ENCODE measurements at places on chromosomes 5 and 9. TPM values are rescaled to one million over a fixed set of nuclear protein-coding genes. Genes with fewer than 3 reads are reported as not detected.

DNA sequence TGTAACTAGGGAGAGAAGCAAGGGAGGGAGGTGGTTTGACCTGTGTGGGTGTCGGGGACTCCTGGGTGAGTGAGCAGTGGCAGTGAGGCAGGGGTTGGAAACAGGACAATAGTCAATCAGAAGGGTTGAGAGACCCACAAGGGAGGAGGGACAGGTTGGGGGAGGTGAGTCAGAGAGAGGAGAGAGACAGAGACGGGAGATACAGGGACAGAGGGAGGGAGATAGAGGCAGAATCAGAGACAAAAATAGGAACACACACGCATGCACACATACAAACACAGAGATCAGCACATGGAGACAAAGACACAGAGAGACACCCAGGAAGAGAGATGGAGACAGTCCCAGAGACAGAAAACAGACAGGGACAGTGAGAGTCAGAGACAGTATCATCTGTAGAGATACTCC is 39.3 kb upstream of the PTGS1 start:
- DNase-seq, result no peak

GRCh38 chr9:96086936-96087571 is 211.6 kb downstream of the ERCC6L2 start:
- DNase-seq, result no peak

- no peak for DNase-seq
These were observed 56.6 kb downstream of the SLC28A3 start for GRCh38 chr9:84283946-84284345.

DNA sequence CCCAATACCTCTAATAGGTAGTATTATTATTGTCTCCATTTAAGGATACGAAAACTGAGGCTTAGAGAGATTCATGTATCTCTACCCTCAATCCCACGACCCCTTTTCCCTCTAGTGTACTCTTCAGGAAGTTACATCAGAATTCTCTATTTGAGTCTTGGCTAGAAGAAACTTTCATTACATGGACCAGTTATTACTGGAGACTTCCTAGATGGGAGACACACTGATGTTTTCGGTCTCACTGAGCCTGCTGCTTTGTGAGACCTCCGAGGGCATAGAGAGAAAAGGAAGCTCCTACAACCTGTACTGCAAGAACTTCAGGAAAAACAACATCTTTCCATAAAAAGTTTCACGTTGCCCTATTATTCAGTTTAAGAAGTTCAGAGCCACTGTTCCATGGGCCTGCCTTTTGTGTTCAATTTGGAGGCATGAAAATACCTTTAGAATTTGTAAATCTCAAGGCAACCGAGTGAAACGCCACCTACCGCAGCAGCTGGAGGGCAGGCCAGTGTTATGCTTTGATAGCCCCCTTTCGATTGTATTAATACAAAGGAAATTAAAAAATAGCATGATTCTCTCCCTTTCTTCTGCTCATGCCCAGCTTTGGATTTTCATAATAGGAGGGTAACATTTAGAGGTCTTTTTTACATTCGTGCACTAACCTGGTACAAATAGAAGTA is 223.3 kb downstream of the EBF1 start:
- peak; percentile 29 for DNase-seq

Gene F2R
- 99.4 TPM for total RNA-seq

- peak; percentile 15 for DNase-seq
These were observed 17.1 kb downstream of the RFX3 start for GRCh38 chr9:3508521-3509291.

Gene CD14
- total RNA-seq, result 3.2 TPM

Gene CD74
- total RNA-seq, result 4.8 TPM

Gene P4HA2
- 55.7 TPM for total RNA-seq

DNA sequence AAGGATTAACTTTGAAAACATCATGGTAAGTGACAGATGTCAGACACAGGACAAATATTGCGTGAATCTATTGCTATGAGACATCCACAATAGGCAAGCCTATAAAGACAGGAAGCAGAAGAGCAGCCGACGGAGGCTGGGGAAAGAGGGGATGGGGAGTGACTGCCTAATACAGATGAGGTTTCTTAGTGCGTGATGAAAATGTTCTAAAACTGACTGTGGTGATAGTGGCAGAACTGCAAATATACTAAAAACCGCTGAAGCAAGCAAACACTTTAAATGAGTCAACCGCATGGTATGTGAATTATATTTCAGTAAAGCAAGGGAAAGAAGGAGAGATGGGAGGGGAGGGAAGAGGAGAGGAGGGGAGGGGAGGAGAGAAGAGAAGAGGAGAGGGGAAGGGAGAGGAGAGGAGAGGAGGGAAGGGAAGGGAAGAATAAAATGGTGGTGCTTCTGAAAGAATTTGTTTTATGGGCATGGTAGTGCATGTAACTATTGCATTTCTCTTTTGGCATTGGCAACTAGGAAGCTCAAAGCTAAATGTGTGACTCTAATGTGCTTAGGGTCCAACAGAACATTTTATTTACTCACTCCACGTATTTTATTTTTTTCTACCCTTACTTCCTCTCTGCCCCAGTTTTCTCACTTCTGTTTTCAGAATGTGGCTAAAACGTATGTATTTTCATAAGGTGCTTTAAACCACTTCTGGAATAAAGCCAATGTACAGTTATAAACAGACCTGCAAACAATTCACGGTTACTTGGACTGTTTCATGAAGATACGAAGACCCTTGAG is 21.3 kb downstream of the AKNA start:
- no peak for DNase-seq

Gene SMIM33
- not detected for total RNA-seq

Gene RNF208
- 0.14 TPM for total RNA-seq

GRCh38 chr5:68147659-68148058 is 67.9 kb upstream of the PIK3R1 start:
- no peak for DNase-seq

Gene TYRP1
- 0.85 TPM for total RNA-seq

Gene ENG
- total RNA-seq, result 84.2 TPM

DNA sequence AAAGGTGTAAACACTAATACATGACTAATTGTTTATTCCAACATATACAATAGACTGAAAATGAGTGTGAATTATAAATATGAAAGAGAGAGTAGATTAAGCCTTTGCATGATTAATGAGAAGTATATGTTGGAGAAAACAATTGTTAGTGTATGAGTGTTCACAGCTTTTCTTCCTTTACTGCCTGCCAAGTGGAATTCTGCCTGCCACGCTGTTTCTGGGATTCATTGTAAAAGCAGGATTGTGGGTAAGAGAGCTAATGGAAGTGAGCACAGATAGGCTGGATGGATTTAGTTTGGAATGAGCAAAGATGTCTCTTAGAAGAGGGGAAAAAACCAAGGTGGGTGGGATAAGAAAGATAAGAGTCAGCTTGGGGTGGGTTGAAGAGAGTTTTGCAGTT is 129.6 kb upstream of the NMUR2 start:
- DNase-seq, result no peak

- peak; percentile 68 for DNase-seq
These were observed 9.6 kb downstream of the PFDN1 start for GRCh38 chr5:140293091-140293848.

GRCh38 chr9:119283078-119283794 is 86.0 kb downstream of the BRINP1 start:
- DNase-seq, result no peak

Gene PRRT1B
- not detected for total RNA-seq

Gene OLFML2A
- total RNA-seq, result 2.2 TPM

DNA sequence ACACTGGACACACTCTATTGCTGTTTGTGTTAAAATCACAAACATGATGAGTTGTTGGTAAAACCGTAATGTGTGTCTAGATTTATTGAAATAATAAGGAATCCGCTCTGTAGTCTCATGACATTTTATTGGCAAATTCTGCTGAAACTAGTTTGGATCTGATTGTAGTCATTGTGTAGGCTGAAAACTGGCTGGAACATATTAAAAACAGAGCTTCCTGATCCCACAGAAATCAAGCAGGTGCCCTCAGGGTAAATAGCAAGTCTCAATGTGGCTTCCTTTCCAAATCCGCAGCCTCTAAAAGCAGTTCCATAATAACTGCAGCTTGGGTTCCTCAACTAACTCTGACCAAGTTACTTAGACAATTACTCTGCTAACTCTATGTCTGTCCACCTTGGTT is 427.5 kb upstream of the KIF2A start:
- DNase-seq, result no peak

DNA sequence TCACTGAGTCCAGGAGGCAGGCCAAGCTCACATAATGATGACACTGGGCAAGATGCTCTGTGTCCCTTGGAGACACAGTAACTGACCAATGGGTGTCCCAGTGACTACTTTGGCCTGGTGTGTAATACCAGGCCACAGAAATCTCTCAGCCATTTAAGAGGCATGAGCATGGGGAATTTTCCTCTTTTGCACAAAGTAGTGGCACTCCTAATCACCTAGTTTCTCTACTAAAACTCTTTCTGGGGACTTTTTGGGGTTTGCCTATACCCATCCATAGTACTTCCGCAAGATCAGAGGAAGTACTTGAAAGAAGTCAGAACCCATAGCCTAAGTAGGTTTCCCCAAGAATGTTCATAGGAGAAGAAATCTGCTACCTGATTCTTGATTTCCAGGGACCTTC is 161.9 kb downstream of the ARSB start:
- no peak for DNase-seq

Gene KCNV2
- total RNA-seq, result not detected

- no peak for DNase-seq
These were observed 69.7 kb upstream of the ADCY2 start for GRCh38 chr5:7325975-7326913.

Gene PCDHB2
- total RNA-seq, result 0.88 TPM

Gene COL15A1
- 31.5 TPM for total RNA-seq

Gene GPR21
- 0.68 TPM for total RNA-seq

GRCh38 chr5:24909210-24909609 is 264.4 kb upstream of the CDH10 start:
- no peak for DNase-seq

Gene SLU7
- total RNA-seq, result 84.8 TPM

DNA sequence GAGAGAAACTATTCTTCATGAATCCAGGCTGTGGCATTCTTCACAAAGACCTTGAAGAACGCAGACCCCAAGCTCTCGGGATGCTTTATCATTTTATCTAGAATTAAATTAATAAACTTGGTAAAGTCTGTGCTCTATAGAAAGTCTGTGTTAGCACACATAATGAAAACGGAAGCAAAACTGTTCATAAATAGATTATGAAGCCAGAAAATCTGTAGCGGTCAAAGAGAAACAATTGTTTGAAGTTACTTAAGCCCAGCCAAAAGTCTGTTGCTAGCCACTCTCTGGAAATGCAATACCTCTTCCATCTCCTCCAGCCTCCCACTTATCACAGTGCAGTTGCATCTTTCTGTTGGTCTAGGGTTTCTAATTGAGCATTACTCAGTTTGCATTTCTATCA is 375.9 kb downstream of the KIF4B start:
- no peak for DNase-seq

- DNase-seq, result no peak
These were observed 8.8 kb downstream of the PAX5 start for GRCh38 chr9:37025071-37025822.

DNA sequence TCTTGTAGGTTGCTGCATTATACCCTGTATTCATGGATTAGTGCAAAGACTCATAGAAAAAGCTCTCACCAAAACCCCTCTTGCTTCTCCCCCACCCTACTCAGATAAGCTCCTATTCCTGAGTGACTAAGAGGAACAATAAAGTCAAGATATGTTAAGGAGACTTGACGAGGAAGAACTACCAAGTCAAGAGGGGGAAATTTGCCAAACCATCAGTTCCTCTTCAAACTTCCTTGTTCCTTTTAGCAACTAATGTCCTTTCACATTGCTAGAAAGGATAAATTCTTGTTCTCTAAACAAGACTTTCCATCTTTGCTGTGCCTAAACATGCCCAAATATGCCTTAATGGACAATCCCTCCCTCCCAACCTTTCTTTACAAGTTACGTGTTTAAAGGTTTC is 27.0 kb downstream of the CNOT8 start:
- no peak for DNase-seq

DNA sequence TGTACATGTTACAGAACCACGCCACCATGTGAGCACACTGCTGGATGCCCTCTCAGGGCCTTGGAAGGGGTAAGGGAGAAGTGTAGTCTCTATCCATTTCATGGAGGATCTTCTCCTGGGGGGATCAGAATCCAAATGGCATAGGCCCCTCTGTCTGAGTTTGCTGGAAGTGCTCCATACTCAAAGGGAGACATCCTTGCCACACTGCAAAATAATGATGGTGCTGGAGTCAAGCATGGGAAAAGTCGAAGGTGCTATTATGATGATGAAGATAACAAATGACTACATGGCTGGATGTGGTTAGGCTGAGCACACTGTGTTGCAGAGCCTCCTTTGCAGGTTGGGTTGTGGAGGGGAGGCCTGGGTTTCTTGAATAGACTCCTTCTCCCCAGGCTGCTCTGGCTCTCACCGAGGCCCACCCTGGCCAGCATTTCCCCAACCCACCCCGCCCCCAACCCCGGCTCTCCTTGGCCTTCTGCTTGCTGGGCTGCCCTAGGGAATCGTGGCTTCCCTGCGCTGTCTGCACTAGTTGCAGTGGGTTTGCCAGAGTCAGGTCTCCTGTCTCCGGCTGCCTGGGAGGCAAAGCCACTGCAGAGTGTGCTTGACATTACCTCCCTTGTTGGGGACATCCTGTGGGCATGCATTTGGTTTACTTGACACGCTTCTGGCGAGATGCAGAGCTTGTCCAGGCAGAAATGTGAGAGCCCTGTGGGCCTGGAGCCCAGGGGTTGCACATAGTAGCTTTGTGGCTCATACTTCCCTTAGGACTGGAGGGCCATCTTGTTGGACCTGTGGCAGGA is 3.0 kb downstream of the MVB12B start:
- no peak for DNase-seq

DNA sequence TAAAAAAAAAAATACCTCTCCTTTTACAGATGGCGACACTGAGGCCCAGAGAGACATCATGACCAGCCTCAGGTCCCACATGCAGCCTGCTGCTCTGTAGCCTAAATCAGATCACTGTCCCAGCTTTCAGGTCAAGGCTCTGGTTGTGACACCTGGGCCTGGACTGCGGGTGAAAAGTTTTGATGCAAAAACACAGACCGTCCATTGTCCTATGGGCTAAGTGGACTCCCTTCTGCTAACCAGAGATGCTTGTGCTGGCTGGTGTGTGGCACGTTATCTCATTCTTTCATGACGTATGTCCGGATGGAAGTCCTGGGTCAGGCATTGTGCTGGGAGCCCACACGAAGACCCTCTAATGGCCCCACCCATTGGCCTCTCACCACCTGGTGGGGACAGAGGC is 7.8 kb downstream of the NEK6 start:
- no peak for DNase-seq

- no peak for DNase-seq
These were observed 160.9 kb upstream of the NR3C1 start for GRCh38 chr5:143564417-143564816.

Gene C9
- 0.34 TPM for total RNA-seq

GRCh38 chr5:96124589-96124988 is 162.9 kb upstream of the ELL2 start:
- no peak for DNase-seq

DNA sequence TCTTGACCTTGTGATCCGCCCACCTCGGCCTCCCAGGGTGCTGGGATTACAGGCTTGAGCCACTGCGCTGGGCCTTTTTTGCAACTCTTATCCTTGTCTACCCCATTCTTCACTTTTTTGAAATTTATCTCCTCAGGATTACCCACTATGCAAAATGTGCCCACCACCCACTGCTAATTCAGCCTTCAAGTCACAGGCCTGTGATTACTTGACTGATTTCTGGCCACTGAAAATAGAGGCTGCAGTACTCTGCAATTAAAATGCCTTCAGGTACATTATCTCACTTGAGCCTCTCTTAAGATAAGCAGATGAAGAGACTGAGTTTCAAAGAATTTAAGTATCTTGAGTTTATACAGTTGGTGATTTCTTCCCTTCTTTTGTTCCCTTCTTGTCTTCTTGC is 112.4 kb upstream of the SPATA31D4 start:
- no peak for DNase-seq

- no peak for DNase-seq
These were observed 747.6 kb upstream of the EDIL3 start for GRCh38 chr5:85132269-85132668.

Gene NSA2
- 78.1 TPM for total RNA-seq

All from dermis blood vessel endothelial cell (primary cell).